DND-41 (cell line): ENCODE measurements at places on chromosomes 2 and 18.

DNA sequence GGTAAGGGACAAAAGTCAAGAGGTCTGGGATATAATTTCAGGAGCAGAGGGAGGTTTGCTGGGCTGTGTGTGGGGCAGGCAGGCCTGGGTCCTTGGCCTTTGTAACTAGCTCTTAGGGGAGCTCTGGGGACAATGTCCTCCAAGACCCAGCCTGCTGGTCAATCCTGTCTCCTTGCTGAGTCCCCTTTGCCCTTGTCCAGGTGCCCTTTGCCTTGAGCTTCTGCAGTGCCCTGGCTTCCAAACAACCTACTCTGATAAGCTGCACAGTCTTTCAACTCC lies 30.0 kb upstream of the REEP1 start:
- DNase-seq: no peak

- DNase-seq: no peak
These were observed 68.6 kb downstream of the ZBTB7C start for GRCh38 chr18:48340560-48340959.

DNA sequence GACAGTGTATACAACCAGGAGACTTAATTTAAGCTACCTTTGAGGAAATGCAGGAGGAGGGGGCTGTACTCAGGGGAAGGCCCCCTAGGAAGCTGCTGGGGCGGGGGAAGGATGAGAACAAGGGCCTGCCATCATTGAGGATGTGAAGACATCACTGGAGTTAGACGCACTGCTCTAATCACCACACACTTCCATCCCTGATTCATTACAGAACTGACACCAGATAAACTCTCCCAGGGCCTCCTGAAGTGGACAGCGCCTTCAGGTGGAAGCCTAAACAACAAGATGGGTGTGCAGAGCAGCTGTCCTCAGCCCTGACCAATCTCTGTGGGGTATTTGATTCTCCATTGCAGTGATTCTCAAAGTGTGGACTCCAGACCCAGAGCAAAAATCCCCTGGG lies 30.6 kb upstream of the SLC35G4 start:
- DNase-seq: no peak

DNA sequence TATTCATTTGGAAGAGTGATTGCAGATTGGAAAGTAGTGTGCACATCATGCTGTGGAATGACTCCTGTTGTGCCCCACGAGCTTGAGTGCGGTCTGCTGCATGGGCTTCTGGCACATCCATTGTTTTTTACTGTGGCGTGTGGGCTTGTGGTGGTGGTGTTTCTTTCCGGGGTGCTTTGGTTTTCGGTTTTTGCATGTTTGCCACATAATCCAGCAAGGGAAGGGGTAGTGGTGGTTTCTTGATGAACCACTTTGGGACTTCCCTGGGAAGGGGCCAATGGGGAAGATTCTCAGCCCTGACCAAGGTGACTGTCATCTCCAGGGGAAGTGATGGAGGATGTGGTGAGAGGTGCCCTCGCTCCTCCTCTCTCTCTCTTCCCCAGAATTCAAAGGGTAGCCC lies 57.0 kb downstream of the COA5 start:
- DNase-seq: no peak

DNA sequence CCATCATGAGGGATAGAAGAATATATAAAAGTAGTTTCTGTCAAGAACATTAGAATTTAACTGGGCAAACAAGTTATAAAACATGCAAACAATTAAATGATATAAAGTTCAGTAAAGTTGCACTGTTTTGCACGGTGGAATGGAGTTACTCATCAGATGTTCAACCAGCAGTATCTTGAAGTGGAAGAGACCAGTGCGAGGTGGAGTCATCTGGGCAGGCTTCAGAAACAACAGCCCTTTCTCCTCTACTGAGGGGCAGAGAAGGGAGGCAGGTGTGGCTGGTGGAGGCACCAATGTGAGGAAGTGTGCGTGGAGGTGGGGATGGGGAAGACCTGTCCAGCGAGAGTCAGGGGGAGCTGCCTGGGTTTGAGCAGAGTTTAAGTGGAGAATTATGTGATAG lies 7.5 kb downstream of the EFR3B start:
- DNase-seq: no peak

DNA sequence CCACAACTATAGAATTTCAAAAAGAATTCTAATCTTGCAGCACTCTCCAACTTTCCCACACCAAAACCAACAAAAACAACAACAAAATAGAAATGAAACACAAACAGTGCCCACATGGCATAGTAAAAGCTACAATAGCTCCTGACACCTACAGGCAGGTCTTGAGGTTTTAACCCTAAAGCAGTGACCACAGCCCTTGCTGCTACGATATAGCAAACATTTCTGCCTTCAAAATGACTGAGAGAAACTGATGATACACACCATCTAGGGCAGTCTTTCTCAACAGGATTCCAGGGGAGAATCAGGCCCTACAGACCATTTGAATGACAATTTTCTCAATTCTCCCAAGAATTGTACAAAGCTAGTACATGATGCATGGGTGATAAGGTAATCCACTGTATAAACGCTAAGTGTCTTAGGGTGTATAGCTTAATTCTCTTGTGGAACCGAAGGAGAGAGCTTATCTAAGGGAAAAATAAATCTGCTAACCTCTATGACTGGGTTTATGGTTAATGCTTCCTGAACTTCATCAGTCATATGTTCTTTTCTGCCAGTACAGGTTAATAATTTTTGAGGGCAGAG lies 46.5 kb downstream of the TRAK2 start:
- DNase-seq: no peak

DNA sequence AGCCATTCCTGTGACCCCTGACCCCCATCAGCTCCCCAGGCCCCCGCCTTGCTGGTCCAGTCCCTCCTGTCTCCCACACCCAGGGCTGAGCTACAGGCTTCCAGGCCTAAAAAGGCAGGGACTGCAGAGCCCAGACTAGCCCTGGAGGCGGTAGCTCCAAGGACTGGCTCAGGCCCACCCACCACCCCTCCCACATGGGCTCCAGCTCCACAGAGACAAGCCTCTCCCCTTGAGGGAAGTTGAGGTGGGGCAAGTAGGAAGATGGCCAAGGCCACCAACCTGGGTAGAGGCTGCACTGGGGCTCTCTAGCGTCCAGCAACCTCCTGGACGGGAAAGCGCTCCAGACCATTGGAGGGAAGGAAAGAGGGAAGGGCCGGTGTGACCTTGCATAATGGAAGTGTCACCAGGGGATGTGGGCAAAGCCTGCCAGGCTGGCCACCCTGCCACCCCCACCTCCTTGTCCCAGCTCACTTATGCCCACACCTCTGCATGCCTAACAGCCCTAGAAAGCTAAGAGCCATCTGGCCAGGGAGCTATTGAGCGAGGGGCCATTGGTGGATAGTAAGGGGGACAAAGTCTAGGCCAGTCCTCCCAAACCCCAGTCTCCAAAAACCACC lies 63.1 kb downstream of the TNS1 start:
- DNase-seq: no peak

GRCh38 chr2:161232571-161232970 lies 72.3 kb downstream of the TANK start:
- DNase-seq: no peak

DNA sequence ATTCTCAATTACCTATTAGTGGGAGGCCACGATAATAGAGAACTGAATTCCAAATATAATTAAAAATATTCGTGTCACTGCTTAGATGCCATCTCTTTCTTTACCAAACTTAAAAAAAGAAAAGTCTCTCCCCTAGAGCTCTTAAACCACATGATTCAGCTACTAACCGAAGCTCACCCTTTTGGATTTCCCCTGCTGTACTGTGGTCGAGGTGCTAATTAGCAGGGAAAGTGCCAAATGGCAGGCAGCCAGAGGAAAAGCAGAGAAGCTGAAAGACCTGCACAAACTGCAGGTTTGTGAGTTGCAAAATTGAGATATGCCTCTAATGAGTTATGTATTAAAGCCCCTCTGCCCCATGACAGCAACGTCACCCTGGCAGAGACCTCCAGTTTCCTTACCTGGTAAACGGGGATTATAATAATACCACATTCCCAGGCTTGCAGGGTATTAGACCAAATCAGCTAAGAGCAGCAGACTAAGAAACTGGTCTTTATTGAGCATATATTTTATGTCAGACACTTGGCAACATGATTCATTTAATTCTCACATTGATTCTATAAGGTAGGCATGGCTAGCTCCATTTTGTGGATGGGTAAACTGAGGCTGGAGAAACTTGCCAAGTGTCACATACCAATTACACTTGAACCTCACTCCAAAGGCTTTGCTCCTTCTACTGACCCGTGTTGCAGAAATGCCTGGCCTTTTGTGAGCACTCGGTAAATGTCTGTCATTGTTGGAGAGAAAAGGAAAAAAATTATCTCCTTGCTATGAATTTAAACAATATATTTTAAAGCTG lies 259.7 kb downstream of the LPIN1 start:
- peak; percentile 83 for DNase-seq

GRCh38 chr2:66695226-66695735 lies 260.4 kb downstream of the MEIS1 start:
- no peak for DNase-seq

DNA sequence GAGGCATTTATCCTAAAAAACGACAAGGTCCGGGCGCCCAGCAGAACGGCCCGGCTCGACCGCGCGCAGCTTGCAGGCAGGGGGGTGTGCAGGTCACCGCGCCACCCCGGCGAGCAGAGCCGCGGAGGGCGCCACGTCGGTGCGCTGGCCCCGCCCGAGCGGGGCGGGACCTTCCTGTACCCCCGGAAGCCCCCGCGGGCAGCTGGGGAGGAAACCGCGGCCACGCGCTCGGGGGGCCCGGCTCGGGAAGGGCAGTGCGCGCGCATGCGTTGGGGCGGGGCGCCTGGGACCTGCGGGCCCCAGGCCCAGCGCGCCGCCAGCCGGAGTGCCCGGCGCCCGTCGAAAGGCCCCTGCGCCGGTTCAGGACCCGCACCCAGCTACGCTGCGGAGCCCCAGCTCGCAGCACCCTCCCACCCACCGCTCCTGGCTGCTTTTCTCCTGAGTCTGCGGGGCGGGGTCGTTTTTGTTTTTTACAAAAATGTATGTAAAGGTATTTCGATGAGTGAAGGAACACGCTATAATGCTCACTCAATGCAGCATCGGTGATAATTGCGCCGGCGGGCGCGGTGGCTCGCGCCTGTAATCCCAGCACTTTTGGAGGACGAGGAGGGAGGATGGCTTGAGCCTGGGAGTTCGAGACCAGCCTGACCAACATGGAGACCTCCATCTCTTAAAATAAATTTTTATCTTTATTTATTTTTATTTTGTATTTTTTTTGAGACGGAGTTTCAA lies 47.7 kb upstream of the POMC start:
- DNase-seq: peak; percentile 84

GRCh38 chr2:88351249-88351601 lies 101.3 kb downstream of the FOXI3 start:
- DNase-seq: no peak

- DNase-seq: no peak
These were observed 52.0 kb downstream of the TNP1 start for GRCh38 chr2:216807857-216808272.

DNA sequence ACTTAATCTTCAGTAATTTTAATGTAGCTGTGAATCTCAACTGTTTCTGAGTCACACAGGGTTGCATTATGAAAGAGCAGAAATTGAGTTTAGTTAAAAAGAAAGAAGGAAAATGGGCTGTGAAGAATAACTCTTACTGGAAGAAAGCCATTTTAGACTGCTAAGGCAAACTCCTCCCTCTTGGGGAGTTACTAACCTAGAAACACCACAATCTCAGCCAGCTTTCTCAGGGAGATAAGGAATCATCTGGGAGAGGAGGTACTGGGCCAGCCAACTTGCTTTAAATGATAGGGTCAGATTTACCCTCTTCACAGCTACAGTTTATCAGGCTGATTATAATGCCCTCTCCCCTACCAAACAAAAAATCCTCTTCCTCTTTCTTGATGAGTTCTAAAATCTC lies 119.5 kb downstream of the CCDC148 start:
- no peak for DNase-seq

- DNase-seq: no peak
These were observed 766.8 kb upstream of the FAM98A start for GRCh38 chr2:34365932-34366331.

GRCh38 chr2:130834091-130834930 lies 2.4 kb upstream of the ARHGEF4 start:
- DNase-seq: no peak

GRCh38 chr2:31523871-31524492 lies 56.8 kb downstream of the SRD5A2 start:
- peak; percentile 53 for DNase-seq

- DNase-seq: no peak
These were observed 11.8 kb upstream of the ZFP36L2 start for GRCh38 chr2:43238176-43238575.

- DNase-seq: no peak
These were observed 176.4 kb downstream of the AGAP1 start for GRCh38 chr2:235669983-235670962.

DNA sequence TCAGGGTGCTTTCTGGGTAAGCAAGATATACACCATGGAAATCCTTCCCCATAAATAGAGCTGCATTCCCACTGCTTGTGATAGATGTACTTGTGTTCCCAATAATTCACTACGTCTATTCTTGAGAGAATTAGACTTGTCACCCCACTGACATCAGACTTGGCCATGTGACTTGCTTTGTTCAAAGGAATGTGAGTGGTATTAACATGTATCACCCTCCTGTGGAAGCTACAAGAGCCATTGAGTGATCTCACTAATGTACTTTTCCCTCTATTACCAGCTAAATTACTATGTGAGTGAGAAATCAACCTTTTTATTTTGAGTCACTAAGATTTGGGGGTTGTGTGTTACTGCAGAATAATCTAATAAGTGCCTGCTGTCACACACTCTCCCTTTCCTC lies 176.0 kb downstream of the CCDC178 start:
- DNase-seq: no peak

DNA sequence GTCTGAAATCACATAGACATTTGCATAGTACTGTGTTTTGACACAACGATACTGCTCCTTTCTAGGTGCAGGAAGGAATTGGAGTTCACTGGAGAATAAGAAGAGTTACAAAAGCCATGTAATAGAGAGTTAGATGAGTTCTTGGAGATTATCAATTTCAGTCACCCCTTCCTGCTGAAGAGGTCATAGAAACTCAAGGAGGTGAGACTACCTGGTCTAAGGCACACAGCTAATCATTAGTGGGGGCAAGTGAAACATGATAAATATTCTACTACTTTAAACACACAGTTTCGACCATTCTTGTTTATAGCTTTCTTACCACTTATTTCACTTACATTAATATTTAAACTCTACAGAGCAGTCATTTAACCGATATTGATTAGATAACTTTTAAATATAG lies 286.9 kb upstream of the NXPH2 start:
- no peak for DNase-seq

DNA sequence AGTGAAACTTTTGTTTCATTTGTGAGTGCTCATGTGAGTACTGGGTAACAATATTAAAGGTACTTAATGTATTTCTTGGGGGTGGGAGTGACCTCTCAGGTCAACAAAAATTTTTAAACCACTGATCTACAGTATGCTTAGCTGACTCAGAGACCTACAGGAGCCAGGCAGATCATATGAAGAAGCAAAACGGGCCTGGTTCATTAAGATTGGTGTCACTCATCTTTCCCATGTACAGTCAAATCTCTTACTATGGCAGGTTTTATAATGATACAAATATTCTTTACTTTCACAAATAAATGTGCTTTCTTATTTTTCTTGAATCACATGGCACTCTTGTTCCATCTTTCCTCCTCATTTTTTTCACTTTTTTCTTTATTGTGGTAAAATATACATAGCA lies 7.7 kb upstream of the TMSB10 start:
- no peak for DNase-seq
